ENCODE measurements at places on chromosomes 3 and 15. TPM values are rescaled to one million over a fixed set of nuclear protein-coding genes. Genes with fewer than 3 reads are reported as not detected.

The SOX14 gene
- not detected for total RNA-seq

The HOMER2 gene
- 5.7 TPM for total RNA-seq

The NR1I2 gene
- 0.20 TPM for total RNA-seq

The ATP13A5 gene
- total RNA-seq = not detected

The HRG gene
- not detected for total RNA-seq

The ITIH1 gene
- 0.17 TPM for total RNA-seq

The MUC20 gene
- 0.20 TPM for total RNA-seq

The CERS3 gene
- not detected for total RNA-seq

The HCN4 gene
- total RNA-seq = not detected

The LRRC2 gene
- total RNA-seq = 1.5 TPM

The ANKRD63 gene
- not detected for total RNA-seq

The RBMS3 gene
- 68.2 TPM for total RNA-seq

The STRIT1 gene
- not detected for total RNA-seq

The TMIE gene
- 0.07 TPM for total RNA-seq

The SEMA5B gene
- total RNA-seq = 0.72 TPM

All from smooth muscle cell of the pulmonary artery (primary cell).